ENCODE measurements at places on chromosomes 5 and 9.

GRCh38 chr5:147949711-147950573 lies 43.6 kb upstream of the C5orf46 start:
- DNase-seq, result no peak

DNA sequence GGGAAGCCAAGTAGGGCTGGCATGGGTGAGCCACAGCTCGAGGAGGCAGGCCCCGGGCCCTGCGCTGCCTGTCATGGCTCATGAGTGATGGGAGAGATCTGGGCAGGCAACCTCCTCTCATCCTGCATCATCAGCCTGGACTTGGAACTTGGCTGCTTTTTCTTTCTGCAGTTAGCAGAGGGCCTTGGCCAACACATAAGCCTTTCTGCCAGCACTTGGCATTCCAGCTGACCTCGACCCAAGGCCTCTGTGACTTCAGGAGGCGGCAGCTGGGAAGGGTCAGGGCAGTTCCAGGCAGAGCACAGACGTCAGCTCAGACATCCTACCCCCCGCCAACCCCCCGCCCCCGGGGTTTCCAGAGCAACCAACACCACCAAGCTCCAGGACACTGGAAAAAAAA lies 7.6 kb downstream of the S1PR3 start:
- DNase-seq, result no peak

DNA sequence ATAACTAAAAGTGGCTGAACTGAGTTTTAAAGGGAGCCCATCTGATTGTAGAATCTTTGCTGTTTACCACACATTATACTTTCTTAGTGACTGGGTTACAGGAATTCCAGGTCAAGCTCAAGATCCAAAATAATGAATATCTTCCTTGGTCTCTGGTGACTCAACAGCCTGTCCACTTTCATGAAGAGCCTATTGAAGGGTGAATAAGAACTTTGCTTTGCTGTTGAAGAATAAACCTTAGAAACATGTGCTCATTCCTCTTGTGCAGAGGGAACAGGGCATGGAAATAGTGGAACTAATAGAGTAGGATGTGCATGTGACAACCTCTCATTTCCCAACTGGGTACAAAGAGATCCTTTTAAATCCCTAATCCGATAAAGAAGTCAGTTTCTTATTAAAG lies 21.4 kb downstream of the ALDH1A1 start:
- no peak for DNase-seq

GRCh38 chr5:115992848-115993350 lies 30.6 kb downstream of the LVRN start:
- DNase-seq, result no peak

- peak; percentile 6 for DNase-seq
Observed at GRCh38 chr9:97740848-97741821, 44.0 kb upstream of the XPA start.

GRCh38 chr5:89758146-89758545 lies 651.4 kb downstream of the CETN3 start:
- DNase-seq, result no peak

- DNase-seq, result no peak
Observed at GRCh38 chr9:134700636-134701350, 59.2 kb downstream of the COL5A1 start.

DNA sequence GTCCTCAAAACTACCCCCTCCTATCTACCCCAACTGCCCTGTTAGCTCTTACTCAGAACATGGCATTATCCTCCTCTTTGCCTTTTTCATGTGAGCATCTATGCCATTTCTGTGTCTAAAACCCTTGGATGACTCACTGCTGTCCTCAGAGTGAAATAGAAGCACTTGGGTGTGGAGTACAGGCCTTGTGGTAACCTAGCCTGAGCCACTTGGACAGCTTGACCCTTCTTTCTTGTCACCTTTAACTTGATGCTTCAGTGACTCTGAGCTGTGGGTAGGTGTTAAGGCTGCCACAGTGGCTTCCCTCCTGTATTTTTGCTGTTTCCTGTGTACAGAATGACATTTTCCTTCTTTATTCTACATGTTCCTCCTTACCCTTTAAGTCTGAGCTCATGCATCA lies 391.4 kb downstream of the SH3GL2 start:
- DNase-seq, result no peak

GRCh38 chr5:5037674-5038073 lies 102.5 kb upstream of the ADAMTS16 start:
- DNase-seq, result no peak

DNA sequence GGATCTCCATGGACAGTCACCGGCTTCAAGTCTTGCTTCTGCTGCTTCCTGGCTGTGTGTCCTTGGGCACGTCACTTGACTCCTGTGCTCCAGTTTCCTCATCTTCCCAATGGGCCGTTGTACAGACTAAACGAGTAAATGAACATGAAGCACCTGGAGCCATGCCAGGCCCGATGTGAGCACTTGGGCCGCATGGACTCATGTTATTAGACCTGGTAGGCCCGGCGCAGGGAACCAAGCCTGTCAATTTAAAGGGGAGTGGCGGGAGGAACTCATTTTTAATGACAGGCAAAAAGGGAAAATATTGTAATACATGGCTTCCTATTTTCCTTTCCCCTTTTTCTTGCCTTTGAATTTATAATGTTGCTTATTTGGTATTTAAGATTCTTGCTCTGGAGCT lies 47.5 kb downstream of the TENT4A start:
- no peak for DNase-seq

GRCh38 chr5:168362097-168362885 lies 70.8 kb downstream of the WWC1 start:
- no peak for DNase-seq

- DNase-seq, result no peak
Observed at GRCh38 chr9:95772320-95773052, 103.0 kb upstream of the ERCC6L2 start.

- DNase-seq, result no peak
Observed at GRCh38 chr5:66122379-66123034, 21.6 kb upstream of the SREK1 start.

Data from T-cell (primary cell).